ENCODE measurements at places on chromosomes 7 and 10. TPM values are rescaled to one million over a fixed set of nuclear protein-coding genes. Genes with fewer than 3 reads are reported as not detected.

GRCh38 chr10:53005612-53006345 lies 233.2 kb upstream of the MBL2 start:
- no peak overlapping the region for H3K4me3 ChIP-seq
- H3K27ac ChIP-seq: no peak overlapping the region
- H3K27me3 ChIP-seq: no peaks in the 10 kb centered on the region
- no peaks in the 10 kb centered on the region for H3K36me3 ChIP-seq

Gene ACHE
- 0.97 TPM for total RNA-seq

DNA sequence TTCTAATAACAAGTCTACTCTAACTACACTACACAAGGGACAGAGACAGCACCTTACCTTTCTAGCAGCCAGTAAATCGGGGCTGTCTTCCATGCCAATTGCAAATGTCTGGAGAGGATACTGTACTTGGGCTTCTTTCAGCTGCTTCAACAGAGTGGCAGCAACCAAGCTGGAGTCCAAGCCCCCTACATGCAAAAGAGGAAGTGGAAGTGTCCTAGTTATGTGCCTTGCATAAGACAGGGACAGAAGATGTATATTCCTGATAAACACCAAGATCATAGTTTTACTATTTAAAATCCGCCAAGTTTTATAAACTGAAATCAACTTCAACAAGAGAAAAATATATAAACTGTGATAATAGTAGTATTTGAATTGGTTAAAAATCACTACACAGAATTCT lies 14.0 kb downstream of the ASNS start:
- H3K4me3 ChIP-seq: no peak overlapping the region
- H3K4me1 ChIP-seq: no peaks in the 10 kb centered on the region
- H3K27ac ChIP-seq: no peak overlapping the region
- no peak for DNase-seq
- peaks cover 45% of the 10 kb centered on the region for H3K36me3 ChIP-seq

Gene ARMH3
- 38.6 TPM for total RNA-seq

DNA sequence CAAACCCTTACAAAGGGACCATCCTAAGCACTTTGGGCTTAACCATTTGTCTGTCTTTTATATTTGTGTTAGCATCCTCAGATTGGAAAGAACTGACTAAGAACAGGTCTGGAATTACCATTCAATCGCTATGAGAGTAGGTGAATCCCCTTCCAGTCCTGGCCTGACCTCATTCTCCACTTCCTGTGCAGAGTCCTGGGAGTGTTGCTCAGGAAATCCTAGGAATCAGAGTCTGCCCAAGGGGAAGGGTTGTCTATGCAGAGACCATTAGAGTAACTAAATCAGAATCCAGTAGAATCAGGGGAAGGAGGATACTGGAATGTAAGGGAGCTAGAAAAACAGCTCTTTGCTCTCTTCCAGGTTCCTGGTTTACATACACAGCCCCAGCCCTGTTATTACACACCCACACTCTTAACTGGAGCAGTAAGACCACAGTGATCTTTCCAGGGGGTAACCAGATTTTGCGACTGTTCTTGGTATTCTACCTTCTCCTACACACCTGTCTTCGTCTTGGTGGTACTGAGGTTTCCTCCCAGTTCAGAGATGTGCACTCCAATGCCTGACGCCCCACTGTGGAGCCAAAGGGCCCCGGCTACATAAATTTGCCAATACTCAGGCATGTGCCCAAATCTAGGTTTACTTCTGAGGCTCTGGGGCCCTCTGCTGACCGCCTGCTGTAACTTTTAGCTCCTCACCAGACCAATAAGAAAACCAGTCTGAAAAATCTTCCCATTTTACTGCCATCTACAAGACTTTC lies 103.7 kb downstream of the RNF216 start:
- H3K27ac ChIP-seq: peak overlapping the region; percentile 9
- peak; percentile 68 for DNase-seq
- H3K36me3 ChIP-seq: no peaks in the 10 kb centered on the region
- H3K4me1 ChIP-seq: peaks cover 51% of the 10 kb centered on the region

DNA sequence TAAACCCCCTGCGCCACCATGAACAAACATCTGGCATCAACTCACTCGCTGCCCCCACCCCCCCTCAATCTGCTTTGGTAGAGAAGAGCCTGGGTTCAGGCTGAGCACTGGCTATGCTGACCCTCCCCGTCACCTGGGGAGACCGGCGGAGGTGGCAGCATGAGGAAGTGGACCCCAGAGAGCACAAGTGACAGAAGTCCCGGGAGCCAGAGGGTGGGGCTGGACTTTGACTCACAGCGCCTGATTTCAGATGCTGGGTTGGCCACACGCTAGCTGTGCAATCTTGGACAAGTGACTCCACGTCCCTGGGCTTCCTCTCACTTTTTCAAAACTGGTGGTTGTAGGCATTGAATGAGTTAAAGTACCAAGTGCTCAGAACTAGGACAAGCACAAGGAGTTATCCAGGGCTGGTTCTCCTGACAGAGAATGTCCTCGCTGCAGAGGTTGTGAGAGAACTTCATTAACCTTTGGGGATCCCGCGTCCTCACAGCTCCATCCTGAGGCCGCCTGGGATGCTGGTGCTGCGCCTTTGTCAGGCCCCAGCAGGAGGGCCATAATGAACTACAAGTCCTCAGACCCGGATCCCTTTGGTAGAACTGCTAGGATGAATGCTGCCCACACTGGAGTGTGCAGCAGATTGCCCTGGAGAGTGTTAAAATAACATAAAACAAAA lies 48.8 kb upstream of the RASGEF1A start:
- H3K27me3 ChIP-seq: no peaks in the 10 kb centered on the region
- no peaks in the 10 kb centered on the region for H3K4me1 ChIP-seq
- DNase-seq: no peak
- no peak overlapping the region for H3K4me3 ChIP-seq

DNA sequence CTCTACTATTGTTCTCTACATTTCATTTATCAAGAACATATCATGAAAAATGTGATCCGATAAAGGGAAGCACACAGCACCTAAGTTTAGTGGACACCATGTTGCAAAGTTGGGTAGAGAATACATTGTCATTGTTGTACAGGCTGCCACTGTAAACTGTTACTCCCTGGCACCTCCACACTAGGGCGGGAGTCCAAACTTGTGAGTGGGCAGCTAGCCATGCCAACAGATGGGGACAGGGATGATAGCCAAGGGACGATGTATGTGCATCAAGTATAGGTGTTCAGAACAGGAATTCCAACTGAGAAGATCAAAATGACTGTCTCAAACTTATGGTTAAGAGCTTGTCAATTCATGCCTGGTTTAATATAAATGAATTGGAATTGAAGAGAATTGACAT lies 31.1 kb upstream of the COMMD3 start:
- no peaks in the 10 kb centered on the region for H3K27me3 ChIP-seq
- no peak overlapping the region for H3K4me3 ChIP-seq
- no peak for DNase-seq

Gene HTR5A
- total RNA-seq: not detected

Gene PRSS1
- total RNA-seq: not detected

DNA sequence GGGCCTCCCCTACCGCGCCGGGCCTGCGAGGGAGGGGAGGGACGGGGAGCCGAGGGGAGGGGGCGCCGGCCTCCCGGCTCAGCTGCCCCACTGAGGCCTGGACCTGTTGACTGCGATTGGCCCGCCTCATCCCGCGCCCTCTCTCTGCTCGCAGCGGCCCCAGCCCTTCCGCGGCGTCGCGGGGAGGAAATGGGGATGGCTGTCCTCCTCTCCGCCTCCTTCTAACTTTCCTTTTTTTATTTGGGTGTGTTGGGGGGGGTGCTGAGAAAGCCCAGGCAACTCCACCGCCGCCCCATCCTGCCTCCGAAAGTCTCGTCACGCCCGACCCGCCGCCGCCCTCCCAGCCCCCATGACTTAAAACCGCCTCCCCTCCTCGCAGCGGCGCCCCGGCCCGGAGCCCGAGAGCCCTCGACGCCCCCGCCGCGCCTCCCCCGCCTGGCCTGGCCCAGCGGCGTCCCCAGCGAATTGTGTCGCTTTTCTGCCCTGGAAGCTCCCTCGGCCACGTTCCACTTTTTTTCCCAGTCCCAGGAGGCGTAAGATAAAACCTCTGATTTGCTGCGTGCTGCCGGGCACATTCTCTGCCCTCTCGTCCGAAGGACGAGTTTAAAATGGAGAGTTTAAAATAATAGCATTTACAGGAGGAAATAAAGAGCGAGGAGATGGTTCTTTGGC lies 842 bp upstream of the SKIDA1 start:
- H3K36me3 ChIP-seq: no peaks in the 10 kb centered on the region
- H3K27me3 ChIP-seq: no peaks in the 10 kb centered on the region
- H3K4me3 ChIP-seq: peak overlapping the region; percentile 82

DNA sequence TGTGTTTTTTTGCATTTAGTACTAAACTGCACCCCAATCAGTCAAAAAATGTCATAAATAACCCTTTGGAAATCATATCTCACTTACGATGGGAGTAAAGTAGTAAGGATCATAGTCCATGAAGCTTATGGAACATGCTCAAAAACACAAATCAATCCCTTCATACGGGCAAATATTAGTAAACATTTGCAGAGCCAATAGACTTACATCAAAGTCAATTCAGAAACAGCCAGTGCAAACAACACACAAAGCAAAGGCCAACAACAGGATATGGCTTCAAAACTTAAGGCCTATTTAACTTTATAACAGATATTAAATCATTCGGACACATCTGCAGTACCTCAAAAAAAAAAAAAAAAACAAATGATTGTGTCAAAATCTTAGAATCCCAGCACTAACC lies 32.1 kb downstream of the SGCE start:
- DNase-seq: no peak
- H3K4me3 ChIP-seq: no peak overlapping the region
- no peaks in the 10 kb centered on the region for H3K36me3 ChIP-seq
- no peaks in the 10 kb centered on the region for H3K27me3 ChIP-seq
- H3K27ac ChIP-seq: no peak overlapping the region

GRCh38 chr10:19316204-19316870 lies 267.7 kb downstream of the MALRD1 start:
- H3K27me3 ChIP-seq: no peaks in the 10 kb centered on the region
- no peak overlapping the region for H3K4me3 ChIP-seq
- H3K27ac ChIP-seq: no peak overlapping the region
- DNase-seq: no peak
